ENCODE measurements at places on chromosomes 6 and 20. TPM values are rescaled to one million over a fixed set of nuclear protein-coding genes. Genes with fewer than 3 reads are reported as not detected.

DNA sequence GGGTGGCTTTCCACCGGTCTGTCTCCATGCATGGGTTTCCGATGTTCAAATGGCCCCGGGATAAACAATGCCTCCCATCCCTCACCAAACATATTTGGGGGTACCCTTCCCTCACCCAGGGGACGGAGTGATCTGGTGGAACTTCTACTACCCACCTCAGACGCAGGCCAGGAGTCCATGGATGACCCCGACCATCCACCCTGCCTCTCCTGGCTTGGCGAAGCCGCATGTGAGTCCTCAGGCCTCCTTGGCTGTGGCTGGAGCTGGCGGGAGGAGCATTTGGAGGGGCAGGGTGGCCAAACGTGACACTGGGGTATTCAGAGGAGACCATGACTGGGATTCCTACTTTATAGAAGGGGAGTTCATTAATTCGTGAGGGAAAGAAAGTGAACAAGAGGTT, 45.9 kb upstream of the FRMD1 start:
- DNase-seq = no peak

GRCh38 chr6:24882835-24883555, 52.8 kb downstream of the RIPOR2 start:
- DNase-seq = no peak

DNA sequence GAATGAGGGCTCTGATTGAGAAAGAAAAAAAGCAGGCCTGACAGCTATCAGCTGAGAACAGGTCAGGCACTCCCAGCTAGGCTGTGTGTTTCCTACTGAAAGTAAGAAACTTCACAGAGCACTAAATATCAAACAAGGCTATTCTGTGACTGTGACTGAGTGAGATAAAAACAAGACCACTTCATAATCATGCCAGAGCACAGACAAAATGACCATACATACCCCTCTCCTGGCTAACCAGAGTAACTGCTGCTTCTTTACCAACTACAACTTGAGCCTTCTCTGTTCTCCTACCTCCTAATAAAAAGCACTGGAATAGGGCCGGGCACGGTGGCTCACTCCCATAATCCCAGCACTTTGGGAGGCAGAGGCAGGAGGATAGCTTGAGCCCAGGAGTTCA, 6.8 kb upstream of the BTN1A1 start:
- DNase-seq = no peak

DNA sequence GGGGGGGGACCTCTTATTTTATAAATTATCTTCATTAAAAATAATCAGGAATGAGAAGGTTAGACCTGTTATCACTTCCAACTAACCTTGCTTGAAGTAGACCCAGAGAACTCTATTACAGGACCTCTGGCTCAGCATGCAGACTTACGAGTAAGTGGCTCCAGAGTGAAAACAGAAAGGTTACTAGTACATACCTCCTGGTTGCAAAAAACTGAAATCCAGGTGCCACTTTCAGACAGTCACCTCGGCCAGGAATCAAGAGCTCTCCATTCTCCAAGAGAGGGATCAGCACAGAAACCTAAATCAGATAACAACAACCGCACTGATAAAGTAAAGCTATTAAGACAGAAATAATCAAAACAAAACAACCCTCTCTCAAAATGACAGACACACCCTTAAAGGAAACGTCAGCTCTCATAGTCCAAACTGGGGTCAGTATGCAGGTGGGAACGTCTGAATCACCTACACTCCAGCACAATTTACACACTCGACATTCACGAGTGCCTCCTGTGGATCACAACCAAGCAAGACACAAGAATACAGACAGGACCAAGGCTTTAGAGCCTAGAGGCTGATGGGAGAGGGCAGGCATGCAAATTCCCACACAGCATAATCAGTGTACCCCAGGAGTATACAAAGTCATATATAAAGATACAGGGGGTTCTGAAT, 31.8 kb downstream of the MDN1 start:
- no peak for DNase-seq

GRCh38 chr6:56642366-56643261, at the start of gene DST:
TSS of gene DST (minus strand) at chr6:56642889.
- DNase-seq = peak; percentile 64

DNA sequence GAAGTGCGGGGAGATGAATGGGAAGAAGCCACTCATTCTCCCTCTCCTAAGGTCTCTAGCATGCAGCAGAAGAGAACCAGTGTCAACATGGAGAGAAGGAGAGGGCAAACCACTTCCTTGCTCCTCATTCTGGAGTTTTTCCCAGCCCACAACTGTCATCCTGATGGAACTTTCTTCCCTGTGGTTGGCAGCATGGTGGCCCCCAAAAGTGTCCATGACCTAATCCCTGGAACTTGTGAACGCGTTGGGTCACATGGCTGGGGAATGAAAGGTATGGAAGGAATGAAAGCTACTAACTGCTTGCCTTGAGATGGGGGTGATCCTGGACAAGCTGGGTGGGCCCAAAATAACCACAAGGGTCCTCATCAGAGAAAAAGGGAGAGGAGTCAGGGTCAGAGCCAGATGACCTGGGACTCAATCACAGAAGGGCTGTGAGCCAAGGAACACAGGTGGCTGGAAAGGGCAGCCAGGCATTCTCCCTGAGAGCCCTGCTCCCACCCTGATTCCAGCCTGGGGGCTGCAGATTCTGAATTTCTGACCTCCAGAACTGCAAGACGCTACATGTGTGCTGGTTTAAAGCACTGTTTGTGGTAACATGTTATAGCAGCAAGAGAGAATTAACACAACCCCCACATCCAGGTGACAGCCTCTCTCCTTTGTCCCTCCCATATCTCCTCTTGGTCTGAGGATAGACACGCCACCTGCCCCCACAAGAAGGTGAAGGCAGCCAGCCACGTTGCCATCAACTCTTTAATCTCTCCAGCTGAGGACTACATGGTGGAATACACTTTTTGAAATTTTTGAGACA, 63.2 kb downstream of the PYGB start:
- peak; percentile 96 for DNase-seq

DNA sequence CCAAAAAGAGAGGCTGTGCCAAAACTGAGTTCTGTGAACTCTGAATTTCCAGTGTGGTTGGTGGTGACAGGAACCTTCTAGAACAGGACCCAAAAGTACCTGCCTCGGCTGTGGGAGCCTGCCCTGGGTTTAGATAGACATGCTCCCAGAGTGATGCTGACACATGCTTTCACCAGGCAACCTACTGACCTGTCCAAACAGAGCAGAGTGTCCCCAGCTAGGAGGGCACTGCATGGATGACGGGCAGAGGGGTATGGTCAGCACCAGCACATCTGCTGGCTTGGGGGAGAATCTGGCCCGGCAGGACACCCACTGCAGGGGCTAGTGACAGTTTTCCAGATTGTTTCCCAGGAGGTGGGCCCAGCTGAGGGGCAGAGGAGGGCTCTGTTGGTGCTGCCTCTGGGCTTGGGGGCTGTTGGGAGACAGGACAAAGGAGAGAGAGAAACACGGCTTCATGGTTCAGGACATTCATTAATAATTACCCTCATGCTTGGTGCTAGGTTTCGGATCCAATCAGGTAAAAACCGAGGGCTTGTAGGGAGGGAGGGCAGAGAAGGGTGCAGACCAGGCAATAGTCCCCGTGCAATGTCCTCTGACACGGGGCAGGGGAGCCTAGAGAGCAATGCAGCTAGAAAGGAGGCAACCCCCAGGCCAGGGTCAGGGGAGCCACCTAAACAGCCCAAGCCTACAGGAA, 15.0 kb downstream of the KCNK5 start:
- DNase-seq = no peak

- DNase-seq = peak; percentile 95
These were observed 119.0 kb upstream of the STMND1 start for GRCh38 chr6:16982807-16983206.

GRCh38 chr6:45126033-45126432, 202.1 kb upstream of the RUNX2 start:
- no peak for DNase-seq

GRCh38 chr6:93827728-93828127, 408.4 kb upstream of the EPHA7 start:
- no peak for DNase-seq

- peak; percentile 20 for DNase-seq
These were observed 34.9 kb downstream of the PTPN1 start for GRCh38 chr20:50545126-50545525.

- peak; percentile 26 for DNase-seq
These were observed 14.2 kb upstream of the FAM8A1 start for GRCh38 chr6:17585766-17586490.

DNA sequence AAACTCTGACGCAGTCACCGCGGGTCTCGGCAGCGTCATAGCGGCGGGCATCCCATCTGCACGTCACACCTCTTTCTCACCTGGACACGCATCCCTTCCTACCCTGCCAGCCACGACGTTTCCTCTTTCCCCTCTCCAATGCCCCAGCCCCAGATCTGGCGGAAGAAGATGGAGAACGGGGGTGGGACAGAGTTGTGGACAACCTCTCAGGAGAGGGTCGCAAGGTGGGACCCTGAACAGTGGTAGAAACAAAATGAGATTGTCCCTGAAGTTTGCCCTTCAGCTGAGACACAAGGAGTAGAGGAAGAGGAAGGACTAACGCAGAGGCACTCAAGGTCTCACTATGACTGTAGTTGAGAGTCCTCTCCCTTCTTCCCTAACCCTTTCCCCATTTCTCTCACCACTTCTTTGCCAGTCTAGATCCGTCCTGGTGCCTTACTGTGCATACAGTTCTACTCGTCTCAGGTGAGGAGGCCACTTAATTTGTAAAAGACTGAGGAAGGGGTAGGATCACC, 562 bp downstream of the TRIM39 start:
- no peak for DNase-seq

- DNase-seq = no peak
These were observed 38.4 kb downstream of the ZMYND8 start for GRCh38 chr20:47318027-47318585.

DNA sequence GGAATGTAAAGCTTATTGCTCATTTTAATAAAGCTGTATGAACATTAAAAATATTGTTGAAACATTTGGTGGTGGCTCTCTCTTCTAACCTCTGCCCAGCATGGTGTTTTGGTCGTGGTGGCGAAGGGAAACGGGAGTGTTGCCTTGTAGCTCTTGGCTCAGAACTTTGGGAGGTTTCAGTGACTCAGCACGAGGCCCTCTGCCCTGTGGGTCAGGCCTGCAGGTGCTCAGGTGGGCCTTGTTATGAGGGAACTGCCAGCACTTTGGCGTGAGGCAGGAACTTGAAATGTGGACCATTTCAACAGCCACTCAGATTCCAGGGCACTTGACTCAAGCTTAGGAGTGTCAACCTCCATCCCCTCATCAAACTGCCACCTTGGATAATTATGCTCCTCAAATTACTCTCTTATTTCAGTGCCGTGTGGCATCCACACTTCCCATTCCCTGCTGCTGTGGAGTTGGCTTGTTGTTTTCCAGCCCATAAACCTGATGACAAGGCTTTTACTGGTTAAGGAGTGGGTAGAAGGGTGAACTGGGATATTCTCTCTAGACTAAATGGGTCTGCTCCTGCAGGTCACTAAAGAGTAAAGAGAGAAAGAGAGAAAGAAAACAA, 36.3 kb downstream of the PRDM1 start:
- DNase-seq = no peak

DNA sequence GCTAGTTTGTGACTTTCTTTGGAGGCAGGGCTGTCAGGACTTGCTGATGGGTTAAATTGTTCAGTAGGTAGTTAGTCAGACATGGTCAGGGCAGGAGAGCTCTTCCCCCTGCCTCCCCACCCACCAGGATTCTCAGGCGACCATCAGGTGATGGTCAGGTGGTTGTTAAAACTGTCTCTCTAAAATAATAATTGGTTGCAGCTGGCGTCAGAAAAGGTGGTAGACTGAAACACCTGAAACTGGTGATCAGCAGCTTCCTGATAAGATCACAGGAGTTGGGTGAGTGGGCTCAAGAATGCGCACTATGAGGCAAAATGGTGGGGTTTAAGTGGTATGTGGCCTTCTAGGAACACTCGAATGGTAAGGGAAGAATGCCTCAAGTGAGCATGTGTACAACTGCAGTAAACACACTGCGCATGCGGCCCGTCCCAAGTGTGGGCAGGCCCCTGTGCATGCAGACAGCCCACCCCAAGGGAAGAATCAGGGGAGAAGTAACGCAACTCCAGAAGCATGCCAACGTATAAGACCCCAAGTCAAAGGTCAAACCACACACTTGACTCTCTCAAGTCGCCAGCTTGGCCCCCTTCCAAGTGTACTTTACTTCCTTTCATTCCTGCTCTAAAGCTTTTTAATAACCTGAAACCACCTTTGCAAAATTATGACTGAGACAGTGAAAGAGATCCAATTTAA, 7.9 kb upstream of the BLCAP start:
- no peak for DNase-seq

GRCh38 chr6:111817451-111818120, 55.7 kb downstream of the FYN start:
- no peak for DNase-seq

- DNase-seq = no peak
These were observed 146.8 kb downstream of the EYA2 start for GRCh38 chr20:47041396-47041899.

- DNase-seq = no peak
These were observed 294.1 kb downstream of the TFAP2B start for GRCh38 chr6:51112731-51113130.

DNA sequence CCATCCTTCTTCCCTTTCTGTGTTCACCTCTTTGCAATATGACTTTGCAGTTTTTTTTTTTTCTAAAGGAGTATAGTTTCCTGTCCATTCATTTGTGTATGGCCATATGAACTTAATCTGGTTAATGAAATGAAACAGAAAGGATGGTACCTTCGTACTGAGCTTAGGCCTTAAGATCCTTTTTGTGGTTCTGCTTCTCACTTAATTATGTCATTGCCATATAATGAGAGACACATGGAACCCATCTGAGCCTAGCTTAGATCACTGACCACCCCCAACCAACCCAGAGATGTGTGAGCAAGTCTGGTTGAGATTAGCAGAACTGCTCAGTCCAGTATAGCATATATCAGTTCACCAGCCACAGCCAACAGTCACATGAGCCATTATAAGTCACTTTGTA, 1179.6 kb downstream of the HACE1 start:
- no peak for DNase-seq

DNA sequence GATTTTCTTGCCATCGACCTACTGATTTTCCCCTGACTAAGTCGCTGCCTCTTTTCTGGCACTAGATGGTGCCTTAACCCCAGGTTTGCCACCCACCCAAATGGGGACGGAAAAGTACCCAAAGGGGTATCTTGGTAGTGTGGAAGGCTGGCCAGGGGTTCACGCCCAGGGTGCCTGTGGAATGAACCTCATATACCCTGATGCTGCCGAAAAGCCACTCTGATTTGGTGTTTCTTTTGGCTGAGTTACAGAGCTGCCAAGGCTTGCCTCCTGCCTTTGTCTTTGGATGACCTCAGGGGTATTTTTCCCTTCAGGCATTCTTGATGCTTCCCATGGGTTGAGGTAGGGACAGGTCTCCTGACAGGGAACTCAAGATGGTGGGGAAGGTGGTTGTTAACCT, 78.1 kb downstream of the MAP3K7 start:
- no peak for DNase-seq

GRCh38 chr6:41635365-41635764, 2.9 kb upstream of the MDFI start:
- no peak for DNase-seq

The MYO6 gene
- total RNA-seq = 9.5 TPM

The SULF2 gene
- 6.0 TPM for total RNA-seq

The SESN1 gene
- total RNA-seq = 48.5 TPM

The CYP39A1 gene
- 0.24 TPM for total RNA-seq

The MUC22 gene
- not detected for total RNA-seq

All from myocyte (in vitro differentiated cells).